ENCODE measurements at places on chromosomes 7 and 10.

DNA sequence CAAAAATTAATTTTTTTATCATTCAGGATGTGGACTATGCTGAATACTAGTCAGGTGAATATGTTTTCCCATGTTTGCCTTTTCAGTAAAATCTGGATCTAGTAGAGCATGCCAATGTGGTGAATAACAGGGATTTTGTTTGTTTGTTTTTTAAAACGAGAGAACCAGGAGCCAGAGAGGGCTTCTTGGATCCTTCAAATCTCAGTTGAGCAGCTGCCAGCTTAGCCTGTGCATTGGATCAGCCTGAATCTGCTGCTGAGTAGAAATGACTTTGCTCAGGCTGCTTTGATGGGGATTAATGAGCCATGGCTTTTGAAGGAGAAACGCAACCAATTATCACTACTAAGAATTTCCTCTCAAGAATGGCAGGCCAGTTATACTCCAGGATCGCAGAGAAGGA is 493.8 kb downstream of the ARL4A start:
- no peak for DNase-seq

DNA sequence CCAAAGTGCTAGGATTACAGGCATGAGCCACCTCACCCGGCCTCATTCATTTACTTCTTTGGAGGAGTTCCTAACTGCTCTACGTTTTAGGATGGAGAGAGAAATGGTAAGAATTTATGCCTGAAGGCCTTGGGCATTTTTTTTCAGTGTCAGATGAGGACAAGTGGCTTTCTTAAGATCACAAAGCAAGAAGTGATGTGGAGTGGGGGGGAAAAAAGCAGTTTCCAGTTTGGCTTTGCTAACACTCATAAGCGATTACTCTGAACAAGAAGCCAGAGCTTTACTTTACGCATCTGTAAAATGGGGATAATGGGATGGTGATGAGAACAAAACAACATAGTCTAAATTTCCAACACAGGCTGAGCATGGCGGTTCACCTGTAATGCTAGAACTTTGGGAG is 2.6 kb upstream of the PPIA start:
- DNase-seq: no peak

GRCh38 chr10:59234194-59234593 is 57.8 kb downstream of the PHYHIPL start:
- DNase-seq: no peak

GRCh38 chr7:84003191-84003590 is 191.4 kb downstream of the SEMA3A start:
- DNase-seq: no peak

DNA sequence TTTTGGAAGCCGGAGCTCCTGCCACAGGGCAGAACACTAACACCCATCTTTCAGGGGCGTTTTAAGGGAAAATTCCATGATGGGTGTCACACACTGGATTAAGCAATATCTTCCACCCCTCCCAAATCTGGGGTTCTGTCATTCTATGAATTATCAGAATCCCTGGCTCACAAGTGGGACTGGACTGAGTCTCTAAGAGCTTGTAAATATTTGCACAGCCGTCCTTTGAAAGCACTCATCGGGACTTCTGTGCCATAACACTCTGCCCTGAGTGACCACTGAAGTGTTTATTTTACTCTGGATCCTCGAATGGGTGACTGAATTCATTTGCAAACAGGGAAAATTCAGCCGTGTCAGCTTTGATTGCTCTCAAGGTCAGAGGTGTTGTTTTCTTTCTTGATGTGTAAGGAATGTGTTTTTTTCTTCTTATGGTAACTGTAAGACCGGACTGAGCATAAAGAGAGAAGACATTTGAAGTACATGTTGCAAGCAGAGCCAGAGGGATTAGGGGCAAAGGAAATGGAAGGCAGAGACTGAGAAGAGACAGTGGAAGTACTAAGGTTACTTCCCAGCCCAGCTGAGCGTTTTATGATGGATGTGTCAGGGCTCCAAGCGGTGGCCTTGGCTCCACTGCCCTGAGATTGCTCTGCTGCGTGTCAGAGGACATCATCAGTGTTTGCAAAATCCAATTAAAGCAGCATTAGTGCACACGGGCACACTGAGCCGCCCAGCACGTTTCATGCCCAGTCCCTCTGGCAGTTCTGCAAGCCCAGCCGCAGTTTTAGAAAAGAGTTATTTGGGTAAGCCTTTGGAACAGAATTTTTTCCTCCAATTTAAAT is 17.7 kb upstream of the GTPBP4 start:
- no peak for DNase-seq

DNA sequence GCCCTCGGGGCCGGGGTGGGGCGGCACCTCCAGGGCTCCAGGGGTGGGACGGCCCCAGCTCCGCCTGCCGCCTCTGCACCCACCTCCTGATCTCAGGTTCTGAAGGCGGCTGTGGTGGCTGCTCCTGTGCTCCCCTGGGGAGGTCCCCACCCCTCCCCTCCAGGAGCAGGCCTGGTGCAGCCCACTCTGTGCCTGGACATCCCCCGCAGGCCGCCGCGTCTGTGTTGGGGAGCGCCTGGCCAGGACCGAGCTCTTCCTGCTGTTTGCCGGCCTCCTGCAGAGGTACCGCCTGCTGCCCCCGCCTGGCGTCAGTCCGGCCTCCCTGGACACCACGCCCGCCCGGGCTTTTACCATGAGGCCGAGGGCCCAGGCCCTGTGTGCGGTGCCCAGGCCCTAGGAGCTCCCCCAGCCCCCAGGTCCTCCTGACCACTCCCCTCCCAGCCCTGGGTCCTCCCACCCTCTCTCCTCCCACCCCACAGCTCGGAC is 5.5 kb downstream of the CYP2W1 start:
- DNase-seq: no peak

GRCh38 chr10:87092861-87093631 is 1.6 kb downstream of the GLUD1 start:
- DNase-seq: no peak

Measured in breast epithelium (tissue), 4 donors.